H1 (cell line): ENCODE measurements at places on chromosomes 12 and 14. TPM values are rescaled to one million over a fixed set of nuclear protein-coding genes. Genes with fewer than 3 reads are reported as not detected.

- DNase-seq: no peak
Observed at GRCh38 chr12:10393291-10393690, 3.5 kb upstream of the KLRK1 start.

- DNase-seq: no peak
Observed at GRCh38 chr12:104513681-104514080, 56.9 kb downstream of the CHST11 start.

The PRICKLE1 gene
- 22.4 and 26.1 TPM in 2 replicates for total RNA-seq

The IFNG-AS1 gene
- not detected in 2 replicates for total RNA-seq

The OTX2 gene
- 33.9 and 37.6 TPM in 2 replicates for total RNA-seq
